ENCODE measurements at places on chromosomes 6 and 20. TPM values are rescaled to one million over a fixed set of nuclear protein-coding genes. Genes with fewer than 3 reads are reported as not detected.

Gene IGF2R
- total RNA-seq: 127 TPM

Gene RAE1
- 37.9 TPM for total RNA-seq

Gene HLA-DQB1
- total RNA-seq: 3.0 TPM

Gene MTHFD1L
- 17.6 TPM for total RNA-seq

Gene ABHD16B
- not detected for total RNA-seq

Gene CFB
- 9.9 TPM for total RNA-seq

Gene NEURL2
- total RNA-seq: 14.6 TPM

Gene C4B
- total RNA-seq: 45.4 TPM

Gene ENPP5
- total RNA-seq: 14.6 TPM

Gene TAGAP
- 3.3 TPM for total RNA-seq

Gene KHDC1
- total RNA-seq: 4.5 TPM

Gene FOXQ1
- 7.4 TPM for total RNA-seq

Gene CLIC5
- total RNA-seq: 67.4 TPM

Gene HEY2
- 3.9 TPM for total RNA-seq

Gene DUSP15
- total RNA-seq: 18.0 TPM

Gene C6orf132
- total RNA-seq: 5.5 TPM

Gene PDYN
- total RNA-seq: 0.12 TPM

Gene LTA
- total RNA-seq: not detected

Gene ISM1
- 1.5 TPM for total RNA-seq

Gene BMP2
- total RNA-seq: 24.1 TPM

Gene TLDC2
- total RNA-seq: 3.7 TPM

Gene UBE2J1
- 33.3 TPM for total RNA-seq

Gene DXO
- total RNA-seq: 20.1 TPM

Gene SLC17A2
- 0.58 TPM for total RNA-seq

Gene TPX2
- total RNA-seq: 16.1 TPM

Gene RFX6
- not detected for total RNA-seq

Gene OR2B2
- not detected for total RNA-seq

Gene CDH22
- total RNA-seq: 0.41 TPM

Gene NRSN1
- 0.12 TPM for total RNA-seq

Gene NRN1
- total RNA-seq: 5.1 TPM

Gene ESR1
- total RNA-seq: 3.5 TPM

Gene CST9
- total RNA-seq: not detected

Gene RBL1
- 30.9 TPM for total RNA-seq

Gene ID4
- 126 TPM for total RNA-seq

Gene NMBR
- total RNA-seq: 0.29 TPM

Gene PABPC1L
- total RNA-seq: 30.0 TPM

Gene HLA-DMB
- 60.2 TPM for total RNA-seq

Gene ARFGEF3
- total RNA-seq: 8.1 TPM

Gene TMEM200A
- total RNA-seq: 22.4 TPM

Gene ARFGEF2
- total RNA-seq: 32.9 TPM

Gene SLC26A8
- 0.29 TPM for total RNA-seq
